Endothelial cell (in vitro differentiated cells): ENCODE measurements at places on chromosomes 1 and 21.

- peak overlapping the region; percentile 49 for H3K27ac ChIP-seq
- peaks cover 38% of the 10 kb centered on the region for H3K36me3 ChIP-seq
- peaks cover 42% of the 10 kb centered on the region for H3K4me1 ChIP-seq
Observed at GRCh38 chr1:66374561-66375111, 159.3 kb upstream of the SGIP1 start.

DNA sequence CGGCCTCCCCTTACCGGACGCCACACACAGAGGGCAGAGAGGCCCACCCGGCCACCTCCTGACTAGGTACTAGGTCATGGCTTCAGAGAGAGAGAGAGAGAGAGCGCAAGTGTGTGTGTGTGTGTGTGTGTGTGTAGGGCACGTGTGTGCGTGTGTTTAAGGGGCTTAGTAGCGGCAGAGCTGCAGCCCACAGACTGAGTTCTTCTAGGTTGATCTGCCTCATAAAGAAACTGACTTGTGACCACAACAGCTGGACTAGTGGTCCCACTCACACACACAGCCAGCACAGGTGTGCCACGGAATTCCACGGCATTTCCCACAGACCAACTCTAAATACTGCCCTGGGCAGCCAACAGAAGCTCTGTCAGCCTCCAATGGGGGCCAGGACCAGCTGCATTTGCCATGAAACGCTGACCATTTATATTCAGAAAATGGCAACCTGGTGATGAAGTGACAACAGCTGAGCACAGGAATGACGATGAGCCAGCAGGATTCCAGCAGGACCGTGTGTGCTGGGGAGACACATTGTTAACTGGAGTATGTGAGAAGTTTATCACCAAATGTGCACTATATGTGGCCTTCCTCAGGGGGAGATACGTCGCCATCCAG, 38.8 kb upstream of the GPR153 start:
- DNase-seq = no peak
- H3K27ac ChIP-seq = no peak overlapping the region
- H3K4me1 ChIP-seq = peaks cover 3% of the 10 kb centered on the region
- H3K36me3 ChIP-seq = no peaks in the 10 kb centered on the region

GRCh38 chr1:244074559-244075171, 23.6 kb downstream of the ZBTB18 start:
- no peak for DNase-seq
- no peak overlapping the region for H3K4me3 ChIP-seq
- H3K27me3 ChIP-seq = peaks cover 4% of the 10 kb centered on the region
- H3K36me3 ChIP-seq = no peaks in the 10 kb centered on the region
- peaks cover 13% of the 10 kb centered on the region for H3K4me1 ChIP-seq

GRCh38 chr1:77926561-77927357, 38.3 kb downstream of the NEXN start:
- no peaks in the 10 kb centered on the region for H3K36me3 ChIP-seq
- H3K4me1 ChIP-seq = peaks cover 9% of the 10 kb centered on the region
- DNase-seq = no peak
- H3K27me3 ChIP-seq = no peaks in the 10 kb centered on the region
- H3K4me3 ChIP-seq = no peak overlapping the region
- no peak overlapping the region for H3K27ac ChIP-seq

- peaks cover 23% of the 10 kb centered on the region for H3K4me1 ChIP-seq
- peaks cover 2% of the 10 kb centered on the region for H3K27me3 ChIP-seq
Observed at GRCh38 chr1:56190806-56191365, 388.5 kb downstream of the PLPP3 start.

DNA sequence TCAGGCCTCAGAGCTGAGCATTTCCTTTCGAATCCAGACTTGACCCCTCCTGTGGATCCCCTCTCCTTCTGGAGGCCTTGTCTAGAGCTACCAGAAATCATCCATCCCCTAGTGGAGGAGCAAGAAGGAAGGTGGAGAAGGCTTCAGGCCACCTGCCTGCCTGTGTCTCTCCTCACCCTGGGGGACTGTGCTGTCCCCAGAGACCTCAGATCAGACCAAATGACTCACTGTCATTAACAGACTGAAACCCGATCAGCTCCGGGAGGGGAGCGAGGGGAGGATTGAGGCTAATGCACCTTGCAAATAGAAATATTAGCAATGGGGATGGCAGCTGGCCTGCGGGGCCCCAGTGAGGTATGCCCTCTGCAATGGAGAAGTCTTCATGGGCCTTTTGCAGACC, 2.1 kb downstream of the MYBPH start:
- H3K27me3 ChIP-seq = peaks cover 10% of the 10 kb centered on the region
- H3K4me3 ChIP-seq = no peak overlapping the region
- H3K4me1 ChIP-seq = peaks cover 8% of the 10 kb centered on the region
- no peak overlapping the region for H3K27ac ChIP-seq
- peaks cover 8% of the 10 kb centered on the region for H3K36me3 ChIP-seq

DNA sequence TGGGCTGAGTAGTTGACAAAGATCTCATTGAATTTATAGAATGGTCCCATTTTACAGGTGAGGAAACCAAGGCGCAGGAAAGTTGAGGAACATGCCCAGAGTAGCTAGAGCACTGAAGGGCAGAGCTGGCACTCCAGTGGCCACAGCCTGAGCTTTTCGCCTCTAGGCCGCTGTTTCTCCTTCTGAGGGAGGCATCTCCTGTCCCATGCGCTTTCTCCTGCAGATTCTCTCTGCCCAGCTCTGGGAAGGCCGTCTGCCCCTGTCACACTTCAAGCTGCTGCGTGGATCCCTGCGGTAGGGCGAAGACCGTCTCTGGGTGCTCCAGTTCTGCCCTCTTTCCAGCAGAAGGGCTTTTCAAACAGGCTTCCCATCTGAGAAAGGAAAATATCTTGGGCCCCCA, 159.9 kb downstream of the ACTL8 start:
- peaks cover 2% of the 10 kb centered on the region for H3K27me3 ChIP-seq
- no peak for DNase-seq
- H3K4me1 ChIP-seq = peaks cover 4% of the 10 kb centered on the region

DNA sequence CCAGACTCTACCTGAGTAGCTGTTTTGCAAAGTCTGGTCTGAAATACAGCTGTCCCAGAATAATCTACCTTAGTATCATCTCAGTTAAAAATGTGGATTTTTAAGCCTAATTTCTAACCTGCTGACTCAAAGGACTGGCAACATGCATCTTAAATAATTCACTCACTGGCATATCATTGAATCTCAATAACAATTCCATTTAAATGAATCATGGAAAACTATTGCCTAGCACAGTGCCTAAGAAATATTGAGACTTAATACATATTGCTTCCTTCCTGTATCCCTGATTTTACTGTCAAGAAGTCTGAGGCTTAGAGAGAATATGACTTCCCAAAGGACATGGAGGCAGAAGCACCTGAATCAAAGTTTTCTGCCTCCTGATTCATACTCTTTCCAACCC, 3.1 kb downstream of the CCDC190 start:
- H3K4me3 ChIP-seq = no peak overlapping the region
- no peaks in the 10 kb centered on the region for H3K36me3 ChIP-seq
- H3K27me3 ChIP-seq = peaks cover 4% of the 10 kb centered on the region
- no peak overlapping the region for H3K27ac ChIP-seq
- peaks cover 3% of the 10 kb centered on the region for H3K4me1 ChIP-seq

DNA sequence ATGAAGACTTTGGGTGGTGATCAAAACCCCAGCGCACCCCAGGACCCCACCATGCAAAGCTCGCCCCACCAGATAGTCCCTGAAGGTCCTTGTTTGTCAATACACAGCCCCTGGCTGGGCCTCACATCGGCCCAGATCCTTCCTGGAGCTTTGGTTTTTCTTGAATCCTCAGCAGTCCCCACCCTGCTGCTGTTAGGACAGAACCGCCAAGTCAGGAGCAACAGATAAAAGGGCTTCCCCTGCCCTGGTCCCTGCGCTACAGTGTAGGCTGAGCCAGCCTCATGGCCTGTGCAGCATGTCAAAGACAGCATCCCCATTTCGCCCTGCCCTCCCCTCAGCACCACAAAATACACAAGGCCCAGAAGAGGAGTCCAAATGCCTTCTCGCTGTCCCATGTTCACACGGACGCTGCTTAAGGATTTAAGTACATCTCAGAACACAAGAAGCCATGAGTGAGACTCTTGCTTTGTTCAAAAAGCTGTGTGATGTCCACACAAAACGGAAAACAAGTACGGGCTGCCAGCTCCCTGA, 65.7 kb downstream of the PSMG1 start:
- H3K4me1 ChIP-seq = peaks cover 25% of the 10 kb centered on the region
- H3K27me3 ChIP-seq = peaks cover 5% of the 10 kb centered on the region
- peak overlapping the region; percentile 2 for H3K4me3 ChIP-seq
- no peak overlapping the region for H3K27ac ChIP-seq
- peaks cover 8% of the 10 kb centered on the region for H3K36me3 ChIP-seq

DNA sequence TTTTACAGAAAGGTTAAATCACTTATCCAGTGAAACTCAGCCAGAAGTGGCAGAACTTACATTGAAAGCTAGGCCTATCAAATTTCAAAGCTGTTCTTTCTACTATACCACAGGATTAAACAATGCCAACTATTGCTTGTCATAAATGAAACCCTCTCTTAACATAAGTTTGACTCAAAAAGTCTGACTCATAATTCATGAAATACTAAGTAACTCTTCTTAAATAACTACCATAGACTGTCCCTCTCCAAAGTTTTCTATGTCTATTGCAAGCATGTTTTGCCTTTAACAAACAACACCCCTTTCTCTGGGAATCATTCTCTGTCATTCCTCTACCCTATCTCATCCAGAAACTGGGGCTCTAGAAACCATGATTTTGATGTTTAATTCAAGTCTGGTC, 109.5 kb upstream of the UBE2U start:
- no peak for DNase-seq
- H3K27me3 ChIP-seq = peaks cover 5% of the 10 kb centered on the region
- peaks cover 4% of the 10 kb centered on the region for H3K36me3 ChIP-seq
- H3K4me3 ChIP-seq = no peak overlapping the region
- peaks cover 38% of the 10 kb centered on the region for H3K4me1 ChIP-seq
- no peak overlapping the region for H3K27ac ChIP-seq

- H3K4me3 ChIP-seq = no peak overlapping the region
- H3K4me1 ChIP-seq = peaks cover 10% of the 10 kb centered on the region
- no peaks in the 10 kb centered on the region for H3K27me3 ChIP-seq
Observed at GRCh38 chr1:114609026-114609425, 27.6 kb upstream of the BCAS2 start.
